ENCODE measurements at places on chromosomes 12 and 14. TPM values are rescaled to one million over a fixed set of nuclear protein-coding genes. Genes with fewer than 3 reads are reported as not detected.

PLCZ1 gene
- total RNA-seq: not detected

- DNase-seq: no peak
These were observed 78.4 kb upstream of the TSPAN8 start for GRCh38 chr12:71236133-71236660.

- no peak for DNase-seq
These were observed 279.3 kb upstream of the DDHD1 start for GRCh38 chr14:53432378-53432802.

DNA sequence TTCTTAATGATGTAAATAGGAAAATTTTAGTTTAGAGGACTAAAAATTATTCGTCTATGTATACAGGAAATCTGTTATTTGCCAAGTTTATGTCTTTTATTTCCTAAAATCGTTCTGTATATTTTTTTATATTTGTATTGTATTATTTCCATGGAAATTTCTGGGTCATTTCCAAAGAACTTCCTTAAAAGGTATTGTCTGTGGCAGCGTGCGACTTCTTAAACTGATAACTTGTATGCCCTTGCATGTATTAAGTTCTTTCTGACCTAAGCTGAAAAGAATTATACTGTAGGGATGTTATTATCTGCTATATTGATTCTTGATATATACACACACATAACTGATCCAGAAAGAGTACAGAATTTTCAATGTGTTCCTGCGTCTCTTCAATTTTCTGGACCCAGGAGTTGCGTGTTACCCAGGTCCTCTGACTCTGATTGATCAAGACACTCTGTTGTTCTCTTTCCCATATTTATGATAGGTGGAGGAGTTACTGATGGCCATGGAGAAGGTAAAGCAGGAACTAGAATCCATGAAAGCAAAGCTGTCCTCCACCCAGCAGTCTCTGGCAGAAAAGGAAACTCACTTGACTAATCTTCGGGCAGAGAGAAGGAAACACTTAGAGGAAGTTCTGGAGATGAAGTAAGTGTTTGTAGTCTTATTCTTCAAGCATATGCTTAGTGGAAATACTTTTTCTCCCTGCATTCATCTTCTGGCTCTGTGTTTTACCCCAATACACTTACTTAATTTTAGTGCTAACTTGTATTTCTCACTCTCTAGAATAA, 298.5 kb downstream of the ERC1 start:
- no peak for DNase-seq

DNA sequence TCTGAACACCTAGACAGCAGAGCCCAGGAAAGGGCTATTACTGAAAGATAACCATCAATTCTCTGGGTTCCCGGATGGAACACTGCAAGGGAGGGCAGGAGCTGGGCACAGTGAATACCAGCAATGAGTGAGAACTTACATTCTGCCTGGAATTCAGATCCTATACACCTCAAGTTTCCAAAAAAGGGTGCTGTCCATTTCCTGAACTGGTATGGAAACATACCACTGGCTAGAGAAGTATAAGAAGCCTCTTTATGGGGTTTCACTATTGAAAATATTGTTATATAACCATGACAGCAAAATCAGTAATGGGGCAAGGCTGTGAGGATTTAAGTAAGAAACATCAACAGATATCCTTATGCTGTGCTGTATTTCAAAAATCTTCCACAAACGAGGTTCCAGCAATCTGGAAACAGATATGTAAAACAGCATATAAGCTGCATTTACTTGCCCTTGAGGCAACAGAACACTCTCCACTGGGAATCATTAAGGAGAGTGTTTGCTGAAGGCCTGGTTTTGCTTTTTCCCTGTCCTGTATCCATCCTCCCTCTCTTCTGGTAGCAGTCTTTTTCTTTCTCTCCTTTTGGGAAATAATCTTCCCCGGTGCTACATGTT, 53.3 kb upstream of the GTF2A1 start:
- DNase-seq: no peak

GRCh38 chr12:91126516-91126915, 15.2 kb upstream of the LUM start:
- DNase-seq: no peak

GRCh38 chr12:59070322-59070933, 150.1 kb upstream of the LRIG3 start:
- DNase-seq: no peak

- no peak for DNase-seq
These were observed 22.3 kb downstream of the HDAC7 start for GRCh38 chr12:47797441-47797840.

AQP5 gene
- total RNA-seq: not detected

DNA sequence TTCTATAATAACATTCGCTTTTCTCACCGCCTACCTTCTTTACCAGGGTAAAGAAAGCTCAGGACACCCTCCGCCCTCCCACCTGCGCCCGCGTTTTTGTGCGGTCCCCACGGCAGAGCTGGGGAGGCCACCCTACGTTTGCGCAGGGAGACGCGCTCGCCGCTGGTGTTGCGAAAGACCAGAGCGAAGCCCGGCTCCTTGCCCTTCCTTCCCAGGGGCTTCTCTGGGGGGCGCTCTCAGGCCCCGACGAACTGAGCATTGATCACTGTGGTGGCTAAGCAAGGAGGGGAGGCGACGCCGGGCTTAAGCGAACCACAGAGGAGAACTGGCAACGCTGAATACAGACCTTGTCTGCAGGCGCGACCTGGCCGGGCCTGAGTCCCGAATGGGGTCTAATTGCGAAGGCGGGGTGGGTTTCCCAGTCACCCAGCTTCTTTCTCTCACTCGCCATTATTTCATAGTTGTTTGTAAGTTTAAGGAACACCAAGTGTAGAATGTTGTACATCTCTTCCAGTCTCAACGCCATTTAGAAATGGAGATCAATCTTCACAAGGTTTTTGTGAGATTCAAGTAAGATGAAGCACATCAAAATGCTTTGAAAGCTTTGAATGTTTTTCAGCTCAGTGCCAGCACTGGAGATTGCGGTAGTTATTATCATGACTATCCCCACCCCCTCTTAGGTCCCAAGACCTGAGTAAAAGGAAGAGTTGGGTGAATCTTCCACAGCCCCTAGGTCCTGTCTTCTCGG, 1.7 kb upstream of the NKX2-1 start:
- DNase-seq: no peak

- DNase-seq: no peak
These were observed 53.8 kb downstream of the SFSWAP start for GRCh38 chr12:131764738-131765137.

KRT2 gene
- not detected for total RNA-seq

DNA sequence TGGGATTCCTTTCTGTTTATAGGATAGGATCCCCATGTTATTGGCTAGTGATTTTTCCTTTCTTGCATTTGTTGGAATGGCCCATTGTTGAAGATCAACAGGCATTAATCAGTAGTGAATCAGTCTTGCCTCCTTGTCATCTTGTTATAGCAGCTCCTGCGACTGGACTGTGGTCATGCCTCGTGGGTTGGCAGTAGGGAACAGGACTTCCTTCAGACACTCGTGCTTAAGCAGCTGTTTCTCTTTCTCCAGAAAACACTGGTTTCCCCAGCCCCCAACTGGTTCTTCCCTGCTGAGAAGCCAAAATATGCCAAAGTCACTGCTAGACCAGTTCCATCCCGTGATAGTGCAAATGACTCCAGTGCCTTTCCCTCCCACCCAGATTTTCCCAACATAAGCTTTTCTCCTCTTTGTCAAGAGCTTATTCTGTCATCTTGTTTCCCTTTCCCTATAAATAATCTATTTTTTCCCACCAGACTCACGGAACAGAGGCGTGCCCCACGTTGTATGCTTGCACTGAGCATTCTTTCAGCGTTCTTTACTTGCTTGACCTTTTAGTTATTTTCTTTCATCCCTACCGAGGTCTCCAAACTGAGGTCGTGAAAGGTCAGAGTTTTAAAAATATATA, 83.5 kb downstream of the SAMD4A start:
- no peak for DNase-seq

DNA sequence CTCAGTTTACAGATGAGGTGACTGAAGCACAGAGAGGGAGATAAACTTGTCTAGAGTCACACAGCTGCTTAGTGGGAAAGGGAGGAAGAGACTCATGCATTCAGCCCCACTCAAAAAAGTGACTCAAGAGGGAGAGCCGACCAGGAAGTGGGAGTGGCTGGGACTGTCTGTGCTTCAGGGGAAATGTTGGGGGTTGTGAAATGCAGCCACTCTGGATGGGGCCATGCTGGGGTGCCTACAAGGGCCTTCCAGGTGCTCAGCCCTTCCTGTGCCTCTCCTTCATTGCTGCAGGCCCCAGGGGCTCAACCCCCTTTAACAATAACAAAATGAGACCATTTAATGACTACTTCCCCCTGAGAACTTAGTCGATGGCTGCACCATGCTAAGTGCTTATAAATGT, 41.8 kb downstream of the CACNA1C start:
- no peak for DNase-seq

DNA sequence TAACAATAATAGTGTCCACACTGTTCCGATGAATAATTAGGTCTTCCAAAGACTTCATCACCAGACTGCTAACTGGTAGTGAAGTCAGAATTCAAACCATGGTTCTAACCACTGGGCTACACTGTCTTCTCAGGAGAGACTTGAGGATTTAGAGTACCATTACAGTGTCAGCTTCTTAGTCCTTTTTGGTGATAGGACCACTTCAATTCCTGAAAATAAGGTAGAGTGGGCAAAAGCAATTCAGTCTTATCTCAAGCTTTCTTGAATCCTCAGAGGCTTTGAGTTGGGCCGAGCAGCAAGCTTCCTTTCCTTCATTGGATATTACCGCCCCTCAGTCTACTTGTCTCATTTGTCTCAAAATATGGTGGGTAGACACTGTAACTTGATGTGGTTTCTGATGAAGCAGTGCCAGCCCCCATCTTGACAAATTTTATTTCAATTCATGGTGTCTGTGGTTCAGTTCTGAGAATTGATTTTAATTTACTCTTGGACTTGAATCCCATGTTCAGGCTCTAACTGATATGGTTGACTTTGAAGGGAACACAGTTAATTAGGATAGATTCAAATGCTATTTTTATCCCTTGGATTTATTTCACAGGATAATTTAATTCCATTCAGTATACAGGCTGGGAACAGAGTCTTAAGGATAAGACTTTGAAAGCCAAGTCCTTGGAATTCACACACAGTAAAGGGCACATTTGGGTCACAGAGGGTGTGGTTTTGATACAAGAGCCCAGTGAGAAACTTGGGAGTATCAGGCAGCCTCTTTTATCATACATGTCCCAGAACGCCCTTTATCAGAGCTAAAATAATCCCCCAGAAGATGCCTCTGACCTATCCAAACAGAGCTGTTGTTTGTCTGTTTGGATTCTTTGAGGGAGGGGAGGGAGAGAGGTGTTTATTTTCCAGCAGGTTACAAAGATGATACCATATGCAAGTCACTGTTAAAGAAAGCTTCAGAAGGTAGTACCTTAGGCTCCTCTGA, 167.3 kb downstream of the PRKCH start:
- DNase-seq: no peak

DNA sequence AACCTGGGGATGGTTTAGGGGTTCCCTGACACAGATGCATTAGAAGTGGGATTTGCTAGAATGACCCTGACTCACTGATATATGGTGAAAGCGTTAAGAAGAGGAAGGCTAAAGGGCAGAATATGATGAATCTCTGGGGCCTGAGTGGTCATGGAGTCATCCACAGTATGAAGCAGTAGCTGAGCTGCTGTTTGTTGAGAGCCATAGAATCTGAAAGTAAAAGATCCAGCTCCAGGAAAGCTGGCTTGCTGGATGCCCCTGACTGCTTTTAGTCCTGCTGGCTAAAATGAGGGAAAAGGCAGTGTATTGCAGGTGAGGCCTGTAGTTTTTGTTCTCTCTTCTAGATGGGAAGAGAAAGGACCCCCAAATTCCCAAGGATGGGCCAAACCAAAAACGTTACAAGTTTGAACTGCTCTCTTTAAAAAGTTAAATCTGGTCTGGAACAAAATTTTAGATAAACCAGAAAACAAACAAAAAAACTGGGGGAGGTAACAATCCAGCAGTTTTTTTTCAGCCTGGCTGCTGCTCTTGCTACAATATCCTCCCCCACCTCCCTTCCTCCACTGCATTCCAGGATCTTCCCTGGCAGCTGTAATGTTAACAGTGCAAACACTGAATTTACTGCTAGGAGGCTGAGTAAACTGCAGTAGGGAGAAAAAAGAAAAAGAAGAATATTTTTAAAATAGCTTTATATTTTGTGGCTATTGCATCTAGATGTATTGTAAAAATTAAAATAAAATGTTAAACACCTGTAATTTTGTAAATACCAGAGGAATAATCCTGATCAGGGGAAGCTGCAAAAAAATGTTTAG, 16.5 kb downstream of the SEL1L start:
- DNase-seq: peak; percentile 36

All from heart right ventricle (tissue), 16 donors.